Activated T-helper 1 cell treated with Interleukin-2 at 50 U/mL for 16 hours (primary cell): ENCODE measurements at places on chromosomes 5 and 9.

- no peak for DNase-seq
Observed at GRCh38 chr5:139789116-139789844, 6.3 kb upstream of the PSD2 start.

DNA sequence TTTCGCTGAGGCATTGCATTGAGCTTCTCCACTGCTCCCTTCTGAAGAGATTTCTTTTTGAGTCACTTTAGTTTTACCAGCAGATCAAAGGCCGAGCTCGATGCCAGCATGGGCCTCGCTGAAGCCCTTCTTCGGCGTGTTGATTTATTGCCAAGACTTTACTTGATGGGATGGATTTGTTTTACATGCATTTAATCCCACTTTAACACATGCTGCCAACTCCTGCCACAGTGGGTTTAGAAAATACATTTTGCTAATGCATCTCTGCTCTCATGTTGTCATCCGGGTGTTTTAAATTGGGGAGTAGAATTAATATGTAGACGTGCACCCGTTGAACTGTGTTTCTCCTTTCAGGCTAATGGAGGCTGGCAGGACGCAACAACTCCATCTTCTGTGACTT, 218.3 kb downstream of the PBX3 start:
- no peak for DNase-seq

DNA sequence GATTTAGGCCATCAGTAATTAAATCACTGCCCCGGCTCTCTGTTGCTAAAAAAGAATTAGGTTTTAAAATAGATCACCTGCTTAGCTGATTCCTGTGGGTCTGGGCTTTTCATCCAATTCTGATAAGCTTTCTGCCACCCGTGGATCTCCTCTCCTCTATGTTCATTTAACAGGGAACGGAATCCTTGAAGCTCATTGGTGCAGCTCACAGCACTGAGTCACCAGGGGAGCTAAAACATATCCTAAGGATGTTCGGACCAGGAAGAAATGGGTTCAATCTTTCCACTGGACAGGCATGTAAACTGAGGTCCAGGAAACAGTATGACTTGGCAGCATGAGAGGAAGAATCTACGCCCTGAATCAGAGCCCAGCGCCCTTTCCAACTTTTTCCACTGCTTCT, 267.1 kb upstream of the GRIA1 start:
- DNase-seq = no peak

DNA sequence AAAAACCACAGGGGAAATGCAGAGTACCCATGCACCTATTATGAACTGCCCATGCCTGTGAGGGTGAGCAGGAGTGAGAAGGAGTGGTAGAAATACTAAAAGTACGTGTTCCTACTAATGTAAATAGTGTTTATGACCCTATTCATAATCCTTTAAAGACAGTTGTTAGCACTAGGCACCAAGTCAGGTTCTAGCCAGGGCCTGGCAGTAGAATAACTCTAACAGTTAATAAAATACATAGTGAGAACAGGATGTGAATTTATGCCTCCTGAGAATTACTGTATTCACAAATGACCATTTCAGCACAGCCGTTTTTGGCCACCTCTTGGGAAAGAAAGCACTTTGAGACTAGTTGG, 103.2 kb upstream of the TARS1 start:
- DNase-seq = no peak

DNA sequence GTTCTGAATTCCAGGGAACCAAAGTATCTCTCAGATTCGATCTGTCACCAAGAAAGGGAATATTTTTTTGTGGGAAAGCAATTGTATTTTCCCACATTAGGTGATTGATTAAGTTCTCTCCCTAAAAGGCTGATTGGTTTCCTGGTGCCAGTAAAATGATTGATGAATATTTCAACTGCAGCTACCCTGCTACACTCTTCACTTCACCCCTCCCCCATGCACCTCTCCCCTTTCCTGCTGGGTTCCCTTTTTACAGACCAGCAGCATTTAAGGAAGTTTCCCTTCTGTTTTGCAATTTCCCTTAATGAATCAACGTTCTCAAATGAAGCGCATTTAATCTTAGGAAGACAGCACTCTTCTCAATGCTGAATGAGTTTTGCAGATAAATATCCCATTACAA, 13.1 kb downstream of the NR6A1 start:
- DNase-seq = no peak

GRCh38 chr9:137044037-137044436, 1.9 kb downstream of the NPDC1 start:
- DNase-seq = no peak

DNA sequence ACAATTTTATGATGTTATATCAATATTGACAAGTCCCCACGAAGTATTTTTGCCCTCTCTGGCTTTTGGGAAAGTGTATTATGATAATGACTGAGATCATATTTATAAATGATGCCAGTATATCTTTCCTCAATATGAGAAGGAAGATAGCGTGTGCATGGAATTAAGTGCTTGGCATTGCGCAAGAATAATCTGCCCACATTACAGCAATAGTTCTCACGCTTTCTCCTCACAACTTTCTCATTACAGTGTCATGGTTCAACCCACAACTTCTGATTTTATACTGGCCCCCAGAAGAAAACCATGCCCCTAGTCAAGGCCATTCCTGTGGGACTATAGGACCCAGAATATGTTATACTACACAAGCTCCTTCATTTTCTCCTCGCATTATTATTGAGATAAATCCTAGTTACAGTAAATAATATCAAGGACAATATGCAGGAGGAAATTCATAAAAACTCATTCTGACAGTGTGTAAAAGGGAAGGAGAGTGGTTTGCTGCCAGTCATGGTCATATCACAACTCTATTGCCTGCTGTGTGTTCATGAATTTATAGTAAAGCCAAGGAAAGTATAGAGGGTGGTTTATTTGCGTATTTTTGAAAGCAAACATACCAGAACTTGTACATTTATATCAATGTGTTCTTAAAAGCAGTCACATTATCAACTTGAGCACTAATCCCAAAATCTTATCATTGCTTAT, 114.1 kb downstream of the PIK3R1 start:
- DNase-seq = no peak

GRCh38 chr9:20319241-20319640, 303.1 kb downstream of the MLLT3 start:
- no peak for DNase-seq

- DNase-seq = no peak
Observed at GRCh38 chr9:127446713-127447415, 4.3 kb downstream of the RPL12 start.

DNA sequence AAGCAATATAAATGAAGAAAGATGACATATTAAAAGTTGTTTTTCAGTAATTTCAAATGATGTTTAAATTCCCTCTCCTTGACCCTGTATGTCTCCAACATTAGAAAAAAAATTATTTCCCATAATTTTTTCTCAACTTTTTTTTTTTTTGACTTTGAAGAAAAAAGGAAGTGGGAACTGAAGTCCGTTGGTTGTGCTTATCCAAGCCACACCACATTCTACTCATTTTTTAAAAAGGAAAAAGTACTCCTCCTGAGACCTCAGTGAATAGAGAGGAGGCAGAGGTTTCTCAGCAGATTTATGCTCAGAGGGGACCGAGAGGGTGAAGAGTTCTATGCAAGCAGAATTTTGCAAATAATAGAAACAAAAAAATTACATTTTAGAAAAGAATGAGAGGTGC, 123.3 kb downstream of the PCSK5 start:
- no peak for DNase-seq

- DNase-seq = no peak
Observed at GRCh38 chr9:113979343-113980127, 98.6 kb downstream of the AMBP start.
